ENCODE measurements at places on chromosomes 5 and 9.
A peak's percentile ranks its signal among the peaks of the same experiment; 100 is the strongest.

DNA sequence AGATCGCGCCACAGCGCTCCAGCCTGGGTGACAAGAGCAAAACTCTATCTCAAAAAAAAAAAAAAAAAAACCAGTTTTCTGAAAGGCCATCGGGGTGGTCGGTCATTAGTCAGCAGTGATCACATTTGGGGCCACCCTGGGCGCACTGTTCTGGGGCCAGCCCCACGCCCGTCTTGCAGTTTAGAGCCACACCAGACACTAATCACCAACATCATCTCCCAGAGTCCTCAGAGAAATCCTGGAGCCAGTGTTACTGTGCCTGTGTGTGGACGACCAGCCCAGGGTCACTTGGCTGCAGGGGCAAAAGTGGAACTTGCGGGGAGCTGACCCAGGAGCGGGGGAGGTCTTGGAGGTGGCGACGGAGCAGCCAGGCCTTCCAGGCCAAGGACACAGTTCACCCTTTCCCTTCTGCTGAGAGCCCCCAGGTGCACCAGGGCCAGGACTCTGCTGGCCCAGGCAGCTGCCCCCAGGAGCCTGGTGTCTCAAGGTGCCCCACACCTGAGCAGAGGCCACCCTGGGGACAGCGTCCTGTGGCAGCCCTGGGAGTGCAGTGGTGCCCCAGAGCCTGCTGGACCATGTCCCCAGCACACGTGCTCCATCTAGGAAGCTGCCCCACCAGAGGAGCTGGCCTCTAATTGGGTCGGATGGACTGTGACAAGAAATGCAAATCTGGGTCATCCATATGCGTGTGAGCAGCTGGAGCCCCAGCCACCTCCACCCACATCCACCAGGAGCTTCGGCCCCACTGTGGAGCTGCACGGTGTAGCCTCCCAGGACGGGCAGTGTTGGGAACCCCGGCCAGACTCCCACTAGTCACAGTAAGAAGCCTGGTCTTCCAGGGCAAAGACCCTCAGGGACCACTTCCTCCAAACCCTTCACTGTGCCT, 51.1 kb downstream of the NEK6 start:
- DNase-seq, result no peak

- DNase-seq, result no peak
Observed at GRCh38 chr9:14645648-14646047, 47.6 kb downstream of the ZDHHC21 start.

GRCh38 chr5:100464418-100464817, 70.8 kb upstream of the FAM174A start:
- no peak for DNase-seq

- no peak for DNase-seq
Observed at GRCh38 chr9:89425024-89425805, 72.7 kb downstream of the SEMA4D start.

GRCh38 chr9:90827181-90827871, 25.7 kb downstream of the SYK start:
- DNase-seq, result no peak

DNA sequence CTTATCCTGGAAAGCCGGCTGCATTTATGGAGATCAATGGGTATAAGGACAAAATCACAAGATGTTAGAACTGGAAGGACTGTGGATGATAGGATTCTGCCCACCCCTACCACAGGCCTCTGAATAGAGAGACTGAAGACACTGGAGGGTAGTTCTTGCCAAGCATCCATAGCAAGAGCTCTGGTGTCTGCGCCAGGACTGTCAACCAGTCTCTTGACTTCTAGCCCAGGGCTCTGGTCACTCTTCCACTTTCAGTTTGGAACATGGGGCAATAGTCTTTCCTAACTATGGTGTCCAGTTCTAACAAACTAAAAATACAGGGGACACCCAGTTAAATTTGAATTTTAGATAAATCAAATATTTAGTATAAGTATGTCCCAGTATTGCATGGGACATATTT, 23.4 kb downstream of the LARP1 start:
- no peak for DNase-seq

- no peak for DNase-seq
Observed at GRCh38 chr5:122091936-122092600, 14.0 kb upstream of the LOX start.

GRCh38 chr9:89701221-89701798, 96.5 kb downstream of the GADD45G start:
- peak; percentile 55 for DNase-seq

- DNase-seq, result no peak
Observed at GRCh38 chr9:114905170-114905940, 25.0 kb downstream of the TNFSF8 start.

DNA sequence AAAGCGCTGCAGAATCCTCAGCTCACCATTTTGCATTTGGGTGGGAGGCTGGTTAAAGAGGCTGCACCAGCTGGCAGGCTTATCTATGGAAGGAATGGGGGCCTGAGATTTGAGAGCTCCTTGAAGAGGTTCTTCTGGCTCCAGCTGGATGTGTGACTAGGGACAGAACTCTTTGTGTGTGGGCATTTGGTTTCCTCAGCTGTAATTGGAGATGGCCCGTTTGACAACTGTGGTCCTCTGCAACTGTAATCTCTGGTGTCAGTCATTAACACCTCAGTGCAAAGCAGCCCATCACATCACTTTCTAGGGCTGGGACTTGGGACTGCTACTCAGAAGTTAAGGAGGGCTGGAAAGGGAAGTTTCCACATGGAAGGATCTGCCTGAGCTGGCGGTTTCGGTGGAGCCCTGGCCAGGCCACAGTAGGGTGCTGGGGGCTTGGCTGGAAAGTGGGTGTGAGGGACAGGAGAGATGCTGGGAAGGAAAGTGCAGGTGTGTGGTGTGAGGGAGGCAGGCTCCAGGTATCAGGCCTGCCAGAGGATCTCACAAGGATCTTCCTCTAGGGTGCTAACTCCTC, 193.8 kb downstream of the GADD45G start:
- no peak for DNase-seq

- no peak for DNase-seq
Observed at GRCh38 chr9:99590840-99591239, 230.8 kb upstream of the NR4A3 start.

GRCh38 chr9:132090771-132091170, 11.1 kb upstream of the MED27 start:
- DNase-seq, result no peak

Data from stimulated activated CD4-positive, alpha-beta T cell treated with anti-CD3 and anti-CD28 coated beads, Interleukin-15, amount 100 ng/mL, for 48 hours (primary cell).